ENCODE measurements at places on chromosomes 3 and 15. TPM values are rescaled to one million over a fixed set of nuclear protein-coding genes. Genes with fewer than 3 reads are reported as not detected.

Gene CDCP1
- total RNA-seq, result 1.3 TPM

Gene PRSS50
- not detected for total RNA-seq

Gene CYP11A1
- 1.8 TPM for total RNA-seq

Gene CADPS
- total RNA-seq, result 2.5 TPM

Gene SCN11A
- total RNA-seq, result 0.34 TPM

Gene IL5RA
- 0.13 TPM for total RNA-seq

Gene KCNMB3
- total RNA-seq, result 3.3 TPM

Gene PPP1R14D
- total RNA-seq, result not detected

Gene SNURF
- total RNA-seq, result 3.6 TPM

Gene C3orf20
- 0.11 TPM for total RNA-seq

Gene PLSCR2
- total RNA-seq, result not detected

Gene SLC6A1
- 0.50 TPM for total RNA-seq

Gene IGDCC3
- not detected for total RNA-seq

Gene AP3B2
- 1.8 TPM for total RNA-seq

Gene CHRNA3
- total RNA-seq, result 3.3 TPM

Gene MAGI1
- 35.1 TPM for total RNA-seq

Gene C3orf85
- not detected for total RNA-seq

Gene PLA2G4E
- not detected for total RNA-seq

Gene C3orf22
- not detected for total RNA-seq

Gene PLA2G4F
- total RNA-seq, result 0.11 TPM

Gene TTLL13
- not detected for total RNA-seq

Gene DNASE1L3
- total RNA-seq, result 0.80 TPM

Gene ZNF717
- 11.1 TPM for total RNA-seq

Gene ANP32A
- total RNA-seq, result 61.4 TPM

Gene KLHL40
- not detected for total RNA-seq
